Cardiac muscle cell (in vitro differentiated cells and primary cell): ENCODE measurements at places on chromosomes 7 and 10. TPM values are rescaled to one million over a fixed set of nuclear protein-coding genes. Genes with fewer than 3 reads are reported as not detected.

TNS3 gene
- 5.7 and 8.0 TPM in 2 replicates for total RNA-seq

PDAP1 gene
- total RNA-seq: 130 and 181 TPM in 2 replicates

CTNNA3 gene
- 27.9 and 71.7 TPM in 2 replicates for total RNA-seq

LIPA gene
- 6.8 and 6.9 TPM in 2 replicates for total RNA-seq

INMT gene
- total RNA-seq: 2.6 and 4.9 TPM in 2 replicates

DNA sequence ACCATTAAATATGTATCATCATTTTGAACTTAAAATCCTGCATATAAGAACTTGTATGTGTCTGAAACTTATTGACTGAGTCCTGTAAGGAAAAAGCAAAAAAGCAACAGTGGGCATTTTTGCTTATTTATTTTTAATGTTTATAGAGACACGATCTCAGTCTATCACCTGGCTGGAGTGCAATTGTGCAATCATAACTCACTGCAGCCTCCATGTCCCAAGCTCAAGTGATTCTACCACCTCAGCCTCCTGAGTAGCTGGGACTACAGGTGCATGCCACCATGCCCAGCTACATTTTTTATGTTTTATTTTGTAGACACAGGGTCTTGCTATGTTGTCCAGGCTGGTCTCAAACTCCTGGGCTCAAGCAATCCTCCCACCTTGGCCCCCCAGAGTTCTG is 32.2 kb downstream of the MYL10 start:
- H3K27ac ChIP-seq: no peak overlapping the region
- no peaks in the 10 kb centered on the region for H3K36me3 ChIP-seq
- DNase-seq: no peak
- no peaks in the 10 kb centered on the region for H3K27me3 ChIP-seq
- no peak overlapping the region for H3K4me3 ChIP-seq

DNA sequence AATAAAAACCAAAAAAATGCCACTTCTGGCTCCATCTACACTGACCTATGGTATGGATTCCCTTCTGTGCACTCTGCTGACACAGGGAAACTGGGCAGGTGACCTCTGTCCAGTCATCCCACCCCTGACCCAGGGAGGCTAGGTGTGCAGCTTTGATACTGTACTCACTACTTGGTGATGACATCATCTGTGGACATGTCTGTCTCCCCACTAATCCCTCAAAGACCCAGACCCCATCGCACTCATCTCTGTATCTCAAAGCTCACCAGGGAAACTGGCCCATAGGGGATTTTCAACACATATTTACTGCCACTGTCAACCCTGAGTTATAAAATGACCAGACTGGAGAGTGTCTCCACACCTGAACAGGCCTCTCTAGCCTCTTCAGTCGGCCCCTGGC is 10.6 kb downstream of the SGMS1 start:
- H3K4me1 ChIP-seq: peaks cover 34% of the 10 kb centered on the region
- no peak overlapping the region for H3K27ac ChIP-seq
- no peak overlapping the region for H3K4me3 ChIP-seq
- no peaks in the 10 kb centered on the region for H3K36me3 ChIP-seq
- no peak for DNase-seq

- no peaks in the 10 kb centered on the region for H3K36me3 ChIP-seq
- H3K27ac ChIP-seq: no peak overlapping the region
Observed at GRCh38 chr7:1520539-1521234, 9.8 kb upstream of the MAFK start.

DNA sequence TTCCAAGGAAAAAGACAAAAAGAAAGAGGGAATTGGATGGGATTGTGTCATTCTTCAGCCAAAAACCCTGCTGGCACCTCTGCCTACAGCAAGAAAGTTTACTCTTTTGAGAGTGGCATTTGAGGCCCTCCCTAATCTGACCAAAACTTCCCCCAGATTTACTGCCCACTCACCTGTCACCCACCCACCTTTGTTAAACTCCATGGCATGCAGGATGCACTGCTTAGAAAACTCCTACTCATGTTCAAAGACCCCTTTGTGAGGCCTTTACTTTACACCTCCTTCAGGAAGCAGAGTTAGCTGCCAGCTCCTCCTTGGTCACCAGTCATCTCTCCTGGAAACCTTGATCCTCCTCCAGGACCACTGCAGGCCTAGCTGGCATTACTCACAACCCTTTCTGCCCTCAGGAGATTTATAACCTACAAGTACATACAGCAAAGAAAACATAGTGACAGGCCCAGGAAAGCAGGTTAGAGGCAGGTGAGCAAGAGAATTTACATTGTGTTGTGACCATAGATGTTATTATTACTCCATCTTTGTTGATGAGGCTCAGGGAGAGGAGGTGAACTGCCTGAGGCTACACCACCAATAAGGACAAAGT is 10.3 kb upstream of the PLAC9 start:
- H3K27me3 ChIP-seq: no peaks in the 10 kb centered on the region
- H3K27ac ChIP-seq: no peak overlapping the region
- H3K4me1 ChIP-seq: no peaks in the 10 kb centered on the region
- DNase-seq: no peak
- no peak overlapping the region for H3K4me3 ChIP-seq

DNA sequence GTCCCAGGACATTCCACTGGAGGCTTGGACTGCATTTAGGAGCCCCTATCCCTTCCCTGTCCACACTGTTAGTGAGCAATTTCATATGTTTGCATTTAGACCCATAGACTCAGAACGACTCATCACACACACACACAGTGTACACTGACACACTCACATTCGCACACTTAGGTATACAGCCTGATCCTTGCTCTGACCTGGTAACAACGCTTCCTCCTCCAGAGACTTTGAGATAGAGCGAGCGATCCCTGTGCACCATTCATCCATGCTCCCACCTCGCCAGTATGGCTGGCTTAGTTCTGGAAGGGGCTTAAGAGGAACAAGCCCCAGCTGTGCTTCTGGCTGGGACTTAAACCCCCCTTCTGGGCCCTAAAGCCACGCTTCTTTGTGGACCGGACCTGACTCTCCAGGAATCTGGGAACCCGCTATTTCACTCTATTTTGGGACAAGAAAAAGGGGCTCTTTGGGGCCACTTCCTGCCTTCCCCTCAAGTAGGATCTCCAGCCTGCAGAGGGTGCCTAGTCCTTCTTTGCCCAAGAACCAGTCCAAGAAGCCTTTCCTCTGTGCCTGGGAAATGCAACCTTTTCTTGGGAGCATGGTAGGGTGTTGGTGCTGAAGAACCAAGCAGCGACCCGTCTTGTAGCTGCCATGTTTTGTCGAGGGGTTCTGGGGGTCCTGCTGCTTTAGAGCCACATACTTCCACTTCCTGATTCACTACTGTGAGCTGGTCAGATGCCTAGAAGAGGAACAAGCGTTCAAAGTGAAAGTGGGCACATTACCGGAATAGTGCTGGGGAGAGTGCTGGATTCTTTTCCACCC is 1.1 kb upstream of the HOXA13 start:
- H3K27me3 ChIP-seq: peaks cover 98% of the 10 kb centered on the region
- no peaks in the 10 kb centered on the region for H3K36me3 ChIP-seq
- DNase-seq: no peak
- no peak overlapping the region for H3K4me3 ChIP-seq
- no peak overlapping the region for H3K27ac ChIP-seq
- no peaks in the 10 kb centered on the region for H3K4me1 ChIP-seq

GRCh38 chr7:142867097-142867378 is 12.2 kb downstream of the EPHB6 start:
- no peaks in the 10 kb centered on the region for H3K36me3 ChIP-seq
- DNase-seq: no peak
- H3K4me1 ChIP-seq: no peaks in the 10 kb centered on the region
- H3K27ac ChIP-seq: no peak overlapping the region

GRCh38 chr7:151373599-151373998 is 32.0 kb downstream of the NUB1 start:
- H3K36me3 ChIP-seq: peaks cover 17% of the 10 kb centered on the region
- H3K4me1 ChIP-seq: no peaks in the 10 kb centered on the region
- no peak for DNase-seq

- H3K27me3 ChIP-seq: no peaks in the 10 kb centered on the region
- H3K27ac ChIP-seq: no peak overlapping the region
- no peaks in the 10 kb centered on the region for H3K4me1 ChIP-seq
Observed at GRCh38 chr10:100174699-100175677, 10.8 kb downstream of the ERLIN1 start.

DNA sequence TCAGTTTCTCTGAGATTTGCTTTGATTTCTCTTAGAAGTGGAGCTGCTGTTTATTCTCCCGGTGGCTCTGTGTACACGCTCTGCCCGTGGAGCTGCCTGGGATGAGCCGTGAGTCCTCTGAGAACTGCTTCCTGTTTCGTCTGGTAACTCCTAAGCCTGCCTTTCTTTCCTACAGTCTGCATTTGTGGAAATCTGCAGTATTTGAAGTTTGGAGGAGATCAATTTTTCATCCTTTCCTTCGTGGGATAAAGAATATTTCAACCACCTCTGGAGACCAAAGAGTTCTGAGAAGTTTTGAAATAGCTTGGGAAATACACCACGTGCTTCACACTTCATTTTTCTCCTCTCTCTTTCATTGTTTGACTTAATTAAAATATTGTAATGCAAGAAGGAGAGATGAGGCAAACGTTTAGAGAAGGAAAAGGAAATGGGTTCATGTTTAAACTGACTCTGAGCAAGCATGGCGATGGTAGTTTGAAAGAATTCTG is 311.9 kb downstream of the LRMDA start:
- no peak overlapping the region for H3K27ac ChIP-seq
- no peak for DNase-seq
- H3K27me3 ChIP-seq: no peaks in the 10 kb centered on the region
- no peaks in the 10 kb centered on the region for H3K36me3 ChIP-seq

DNA sequence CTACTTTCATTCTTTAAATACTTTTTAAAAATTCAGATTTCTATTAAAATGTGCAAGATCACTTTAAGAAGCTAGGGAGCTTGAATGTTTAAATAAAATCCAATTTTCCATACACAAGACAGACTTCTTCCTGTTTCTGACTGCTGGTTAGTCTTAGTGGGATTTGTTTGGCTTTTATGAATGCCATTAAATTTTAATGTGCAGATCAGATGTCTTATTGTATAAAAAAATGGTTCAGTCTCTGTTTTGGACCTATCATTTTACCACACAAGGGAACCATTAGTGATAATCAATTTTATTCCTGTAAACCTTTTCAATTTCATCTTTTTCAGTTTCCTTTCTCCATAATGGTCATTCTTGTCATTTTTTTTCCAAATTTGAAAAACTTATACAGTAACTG is 63.2 kb downstream of the VCL start:
- DNase-seq: no peak
- peaks cover 25% of the 10 kb centered on the region for H3K4me1 ChIP-seq
- H3K27ac ChIP-seq: no peak overlapping the region
- H3K4me3 ChIP-seq: no peak overlapping the region
- H3K36me3 ChIP-seq: peaks cover 6% of the 10 kb centered on the region
- H3K27me3 ChIP-seq: no peaks in the 10 kb centered on the region

DNA sequence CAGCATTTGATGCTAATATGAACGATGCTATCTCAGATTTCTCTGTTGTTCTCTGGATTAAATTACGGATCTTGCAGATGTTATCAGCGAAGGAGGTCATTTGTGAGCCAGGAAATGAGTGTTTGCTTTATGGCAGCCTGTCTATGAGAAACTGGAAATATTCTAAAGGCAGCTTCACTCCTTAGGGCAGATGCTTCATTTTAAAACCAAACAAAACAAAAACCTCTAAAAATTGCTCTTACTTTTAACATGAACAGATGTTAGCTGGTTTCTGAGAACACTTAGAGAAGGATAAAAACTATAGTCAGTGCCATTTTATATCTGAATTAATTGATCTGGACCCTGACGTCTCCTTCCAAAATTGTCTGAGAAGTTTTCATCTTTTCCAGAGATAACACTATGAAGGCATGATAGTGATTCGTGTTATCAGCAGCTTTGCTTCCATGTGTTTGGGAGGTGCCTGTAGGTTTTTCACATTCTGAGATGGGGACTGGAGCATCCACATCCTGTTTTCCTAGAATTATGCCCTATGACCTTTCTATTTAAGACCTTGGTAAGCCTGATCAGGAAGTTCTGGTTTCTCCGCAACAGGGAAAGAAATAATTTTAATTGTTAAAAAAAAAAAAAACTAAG is 53.1 kb downstream of the CPED1 start:
- no peak overlapping the region for H3K27ac ChIP-seq
- no peak for DNase-seq
- no peak overlapping the region for H3K4me3 ChIP-seq

DNA sequence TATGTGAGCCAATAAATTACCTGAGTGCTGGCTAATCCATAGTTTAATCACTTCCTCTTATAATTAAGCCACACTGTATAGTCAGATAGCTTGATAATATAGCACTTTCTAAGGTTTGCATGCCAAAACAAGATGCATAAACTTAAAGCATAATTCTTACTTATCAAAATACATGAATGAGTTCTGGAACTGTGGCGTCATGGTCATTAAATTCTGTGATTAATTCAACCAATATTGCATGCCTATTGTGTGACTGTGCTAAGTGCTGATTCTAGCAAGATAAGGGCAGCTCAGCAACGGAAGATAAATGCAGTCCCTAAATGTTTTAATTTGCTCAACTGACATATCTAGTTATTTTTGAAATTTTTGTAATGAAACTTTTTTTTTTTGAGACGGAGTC is 29.7 kb downstream of the HOXA1 start:
- H3K4me1 ChIP-seq: no peaks in the 10 kb centered on the region
- H3K36me3 ChIP-seq: no peaks in the 10 kb centered on the region
- H3K4me3 ChIP-seq: no peak overlapping the region
- no peak for DNase-seq

DNA sequence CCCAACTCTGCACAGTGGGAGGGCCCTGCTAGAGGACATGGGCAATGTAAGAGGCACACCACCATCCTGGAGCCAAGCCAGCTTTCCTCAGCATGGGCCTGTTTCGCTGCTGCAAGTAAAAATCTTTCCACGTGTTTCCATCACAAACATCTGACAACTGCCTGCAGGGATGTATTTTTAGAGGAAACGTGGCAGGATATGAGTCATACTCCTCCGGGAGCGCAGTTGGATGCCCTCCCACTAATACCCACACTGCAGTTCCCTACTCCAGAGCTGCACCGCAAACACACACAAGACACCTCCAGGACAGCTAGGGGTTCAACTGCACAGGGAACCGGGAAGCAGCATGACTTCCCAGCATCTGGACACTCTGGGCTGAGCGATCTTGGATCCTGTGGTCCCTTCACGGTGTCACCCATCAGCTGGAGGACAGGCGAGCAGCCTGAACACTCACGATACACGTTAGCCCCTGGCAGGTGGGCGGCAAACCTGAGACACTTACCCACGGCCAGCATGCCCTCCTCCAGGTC is 26.1 kb downstream of the PLAC9 start:
- no peaks in the 10 kb centered on the region for H3K4me1 ChIP-seq
- no peak overlapping the region for H3K27ac ChIP-seq
- peaks cover 14% of the 10 kb centered on the region for H3K36me3 ChIP-seq
- H3K4me3 ChIP-seq: no peak overlapping the region
- DNase-seq: no peak

DNA sequence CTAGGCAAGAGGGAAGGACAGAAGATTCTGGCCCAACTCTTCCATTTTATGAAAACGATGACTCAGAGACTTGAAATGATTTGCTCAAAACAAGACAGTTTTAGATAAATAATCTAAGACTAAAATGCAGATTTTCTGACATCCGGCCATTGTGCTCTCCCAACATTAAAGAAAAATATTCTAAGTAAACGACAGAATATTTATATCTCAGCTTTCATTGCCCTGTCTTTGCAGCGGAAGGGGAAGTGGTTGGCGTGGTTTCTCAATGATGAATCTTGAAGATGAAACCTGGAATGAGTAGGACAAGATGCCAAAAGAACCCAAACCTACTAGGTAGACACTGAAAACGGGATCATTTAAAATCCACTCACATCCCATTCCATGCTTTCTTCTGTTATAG is 28.9 kb upstream of the NPY start:
- H3K4me3 ChIP-seq: no peak overlapping the region
- no peaks in the 10 kb centered on the region for H3K27me3 ChIP-seq
- no peaks in the 10 kb centered on the region for H3K4me1 ChIP-seq
- no peaks in the 10 kb centered on the region for H3K36me3 ChIP-seq
- no peak overlapping the region for H3K27ac ChIP-seq
